CD4-positive, alpha-beta T cell treated with Interleukin-17A for 1 hour (primary cell): ENCODE measurements at places on chromosomes 4 and X.

- no peak for DNase-seq
Measured at GRCh38 chr4:48266781-48267180, 2.9 kb downstream of the TEC start.

DNA sequence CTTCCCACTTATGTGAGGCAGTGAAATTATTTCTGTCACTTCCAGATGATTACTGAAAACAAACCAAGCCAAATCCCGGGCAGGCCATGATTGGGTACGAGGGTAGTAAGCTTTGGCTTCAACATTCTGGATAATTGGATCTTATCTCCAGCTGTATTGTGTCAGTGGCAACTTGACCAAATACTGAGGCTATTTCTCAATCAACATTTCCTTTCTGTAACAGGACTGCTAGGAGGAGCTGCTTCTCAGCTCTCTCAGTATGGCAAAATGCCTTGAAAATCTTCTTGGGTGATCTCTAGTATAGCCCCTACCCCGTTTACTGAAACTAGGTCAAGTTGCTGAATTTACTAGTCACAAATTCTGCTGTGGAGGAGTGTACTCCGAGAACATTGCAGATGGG is 169.3 kb upstream of the FRMPD4 start:
- DNase-seq, result no peak

DNA sequence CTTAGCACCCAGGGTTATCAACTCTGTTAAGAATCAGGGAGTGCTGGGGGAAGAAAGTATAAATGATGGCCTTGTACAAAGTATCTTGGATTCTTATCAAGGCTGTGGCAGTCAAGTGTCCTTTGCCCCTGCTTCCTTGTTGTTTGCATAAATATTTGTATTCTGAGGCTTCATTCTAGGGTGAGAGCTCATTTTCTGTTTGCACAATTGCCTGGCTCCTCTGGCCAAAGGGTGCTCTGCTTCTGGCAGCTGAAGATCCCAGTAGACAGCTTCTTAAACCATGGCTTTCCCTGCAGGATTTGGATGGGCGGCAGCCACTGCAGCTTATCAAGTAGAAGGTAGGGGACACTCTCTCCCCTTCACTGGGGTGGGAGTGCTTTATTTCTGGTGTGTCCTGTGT is at the start of gene GBA3:
Gene GBA3 (plus strand): TSS at position 202 of the 400 bp plus-strand sequence.
- DNase-seq, result no peak

- no peak for DNase-seq
Measured at GRCh38 chr4:94551643-94552564, 100.2 kb downstream of the PDLIM5 start.

DNA sequence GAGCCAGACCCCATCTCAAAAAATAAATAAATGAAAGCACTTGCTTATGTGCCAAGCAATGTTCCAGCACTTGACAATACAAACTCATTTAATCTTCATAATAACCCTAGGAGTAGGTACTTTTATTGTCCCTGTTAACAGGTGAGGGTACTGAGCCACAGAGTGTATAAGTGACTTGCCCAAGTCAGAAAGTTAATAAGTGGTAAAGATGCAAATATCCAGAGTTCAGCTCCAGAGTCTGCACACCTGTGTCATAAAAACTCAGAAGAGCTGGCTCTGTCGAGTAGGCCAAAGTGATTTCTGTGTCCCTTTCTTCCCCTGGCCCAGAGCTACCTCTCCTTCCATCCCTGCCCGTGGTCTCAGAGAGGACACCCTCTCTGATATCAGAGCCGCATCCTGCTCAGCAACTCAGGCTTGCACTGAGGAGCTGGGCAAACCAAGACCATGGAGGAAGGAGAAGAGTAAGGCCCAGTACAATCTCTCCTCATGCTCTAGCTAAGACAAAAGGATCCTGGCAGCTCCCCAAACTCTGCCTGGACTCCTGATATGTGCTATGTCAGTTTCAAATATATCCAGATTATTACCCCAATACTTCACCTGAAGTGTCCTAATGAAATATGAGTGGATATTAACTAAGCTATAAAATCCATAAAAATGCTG is 136.3 kb downstream of the HS6ST2 start:
- no peak for DNase-seq

- DNase-seq, result peak; percentile 80
Measured at GRCh38 chrX:100636321-100636991, at the start of gene TSPAN6. Gene TSPAN6, minus strand, starts transcription at chrX:100636806. Its CDS starts 112 bp downstream, at chrX:100636694.

GRCh38 chrX:106935175-106935574 is 15.0 kb downstream of the CLDN2 start:
- no peak for DNase-seq

- no peak for DNase-seq
Measured at GRCh38 chrX:95764972-95765451, 919.6 kb upstream of the DIAPH2 start.

GRCh38 chr4:99807666-99808065 is 9.0 kb upstream of the DAPP1 start:
- no peak for DNase-seq

DNA sequence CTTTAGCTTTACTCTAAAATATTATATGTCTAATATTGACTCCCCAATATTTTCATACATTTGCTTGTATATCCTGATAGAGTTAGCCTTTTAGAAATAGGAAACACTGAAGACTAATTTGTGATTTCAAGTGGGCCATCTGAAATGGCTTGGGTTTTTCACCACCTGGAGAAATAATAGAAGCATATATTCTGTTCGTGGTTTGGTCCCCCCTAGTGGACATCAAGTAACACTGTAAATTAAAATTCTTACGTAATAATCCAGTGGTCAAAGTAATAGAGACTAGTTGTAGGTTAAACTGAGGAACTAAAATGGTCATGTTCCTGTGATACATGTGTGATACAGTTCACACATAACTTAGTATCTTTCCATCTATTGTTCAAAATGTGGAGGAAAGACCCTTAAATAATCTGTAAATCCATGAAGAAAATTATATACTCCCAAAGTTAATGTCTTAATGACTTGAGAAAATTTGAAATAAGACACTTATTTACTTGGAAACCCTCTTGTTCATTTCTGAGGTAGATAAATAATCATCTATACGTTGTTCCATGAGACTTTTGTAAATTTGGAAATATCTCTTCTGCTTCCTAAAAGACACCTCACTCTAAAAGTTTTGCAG is 79.8 kb upstream of the SMARCAD1 start:
- no peak for DNase-seq

DNA sequence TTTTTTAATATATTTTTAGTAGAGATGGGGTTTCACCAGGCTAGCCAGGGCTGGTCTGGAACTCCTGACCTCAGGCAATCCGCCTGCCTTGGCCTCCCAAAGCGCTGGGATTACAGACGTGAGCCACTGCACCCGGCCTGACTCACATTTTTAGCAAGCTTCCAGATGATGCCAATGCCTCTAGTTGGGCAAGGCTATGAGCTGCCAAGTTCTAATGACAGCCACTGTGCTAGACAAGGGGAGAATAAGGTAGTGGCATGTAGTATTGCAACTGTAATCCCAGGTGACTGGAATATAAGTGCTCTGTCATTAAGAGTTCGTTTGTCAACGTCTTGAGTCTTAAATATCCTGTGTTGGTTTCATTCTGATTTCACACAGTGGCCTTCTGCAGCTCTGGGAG is 96.7 kb downstream of the SLIT2 start:
- no peak for DNase-seq

GRCh38 chr4:161356351-161356750 is 807.4 kb downstream of the FSTL5 start:
- DNase-seq, result no peak
